ENCODE measurements at places on chromosomes 2 and 18.

GRCh38 chr18:12458771-12459170, 51.0 kb downstream of the PRELID3A start:
- DNase-seq, result no peak

DNA sequence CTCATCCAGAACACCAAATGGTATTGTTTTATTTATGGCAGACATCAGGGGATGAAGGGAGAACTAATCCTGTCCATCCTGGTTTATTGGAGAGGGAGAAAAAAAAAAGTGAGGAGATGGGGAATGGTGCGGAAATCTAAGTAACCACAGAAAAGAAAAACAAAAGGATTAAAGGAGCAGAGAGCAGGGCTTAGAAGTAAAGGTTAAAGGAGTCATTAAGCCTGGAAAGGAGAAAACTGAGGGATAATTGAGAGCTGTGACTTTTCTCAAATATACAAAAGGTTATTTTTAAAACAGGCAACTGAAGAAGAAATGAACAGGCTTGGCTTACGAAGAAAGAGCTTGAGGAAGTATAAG, 127.2 kb upstream of the PPP1CB start:
- DNase-seq, result no peak

- peak; percentile 59 for DNase-seq
These were observed 62.6 kb upstream of the STK17B start for GRCh38 chr2:196233805-196234475.

DNA sequence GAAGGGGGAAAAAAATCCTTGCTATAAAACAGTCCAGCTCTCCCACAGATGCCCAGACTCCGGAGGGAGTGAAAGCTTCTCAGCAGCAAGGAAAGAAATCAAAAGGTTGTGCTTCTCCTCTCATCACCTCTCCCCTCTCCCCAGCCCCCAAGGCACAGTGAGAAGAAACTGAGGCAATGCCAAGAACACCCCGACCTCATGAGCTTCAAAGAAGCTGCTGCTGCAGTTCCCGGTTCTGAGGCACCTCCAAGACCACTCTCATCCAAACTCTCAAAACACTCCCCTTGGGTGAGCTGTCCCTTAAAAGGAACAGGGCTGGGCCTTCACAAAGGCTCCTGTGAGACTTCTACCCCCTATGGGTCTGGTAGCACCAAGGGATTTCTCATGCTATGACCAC, 62.0 kb upstream of the KLF7 start:
- DNase-seq, result no peak

DNA sequence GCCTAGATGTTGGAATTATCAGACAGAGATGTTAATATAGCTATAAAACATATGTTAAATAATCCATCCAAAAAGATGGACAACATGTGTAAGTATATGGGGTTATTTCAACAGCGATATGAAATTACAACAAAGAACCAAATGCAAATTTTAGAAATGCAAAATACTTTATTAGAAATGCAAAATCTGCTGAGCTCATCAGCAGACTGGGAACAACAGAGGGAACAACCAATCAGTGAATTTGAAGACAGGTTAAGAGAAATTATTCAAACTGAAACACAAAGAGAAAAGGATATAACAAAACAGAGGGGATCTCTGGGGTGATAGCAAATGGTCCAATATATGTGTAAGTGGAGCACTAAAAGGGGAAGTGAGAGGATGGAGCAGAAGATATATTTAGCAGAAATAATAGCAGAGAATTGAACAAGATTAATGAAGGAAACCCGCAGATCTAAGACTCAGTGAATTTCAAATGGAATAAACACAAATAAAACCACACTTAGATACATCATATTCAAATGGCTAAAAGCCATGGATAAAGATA, 13.5 kb upstream of the HS6ST1 start:
- no peak for DNase-seq

GRCh38 chr2:42107249-42108042, 59.6 kb downstream of the PKDCC start:
- DNase-seq, result no peak

DNA sequence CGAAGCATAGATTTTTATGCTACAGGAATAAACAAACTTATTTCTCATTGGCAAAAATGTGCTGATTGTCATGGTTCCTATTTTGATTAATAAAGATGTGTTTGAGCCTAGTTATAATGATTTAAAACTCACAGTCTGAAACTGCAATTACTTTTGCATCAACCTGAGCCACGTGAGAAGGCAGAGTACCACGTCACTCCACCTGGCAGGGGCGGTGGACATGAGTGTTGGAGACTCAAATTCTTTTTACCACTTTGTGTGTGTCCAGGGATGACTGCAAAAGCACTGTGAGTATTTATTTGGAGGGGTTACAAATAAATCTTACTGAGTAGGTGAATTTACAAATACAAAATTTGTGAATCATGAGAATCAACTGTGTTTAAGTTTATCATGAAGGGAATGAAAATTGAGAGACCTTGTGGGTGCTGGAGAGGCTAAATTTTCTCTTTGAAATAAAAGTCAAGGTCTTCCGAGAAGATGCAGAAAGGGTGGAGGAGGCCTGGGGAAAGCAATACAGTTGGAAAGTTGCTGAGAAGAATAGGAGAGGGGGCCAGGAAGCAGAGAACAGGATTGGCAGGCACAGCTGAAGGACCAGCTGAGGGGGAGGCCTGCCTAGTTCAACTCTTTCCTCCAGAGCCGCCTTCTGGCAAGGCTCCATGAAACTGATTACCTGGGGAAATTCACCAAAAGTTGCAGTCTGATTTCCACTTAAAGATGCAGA, 316.4 kb downstream of the MYCN start:
- DNase-seq, result no peak

DNA sequence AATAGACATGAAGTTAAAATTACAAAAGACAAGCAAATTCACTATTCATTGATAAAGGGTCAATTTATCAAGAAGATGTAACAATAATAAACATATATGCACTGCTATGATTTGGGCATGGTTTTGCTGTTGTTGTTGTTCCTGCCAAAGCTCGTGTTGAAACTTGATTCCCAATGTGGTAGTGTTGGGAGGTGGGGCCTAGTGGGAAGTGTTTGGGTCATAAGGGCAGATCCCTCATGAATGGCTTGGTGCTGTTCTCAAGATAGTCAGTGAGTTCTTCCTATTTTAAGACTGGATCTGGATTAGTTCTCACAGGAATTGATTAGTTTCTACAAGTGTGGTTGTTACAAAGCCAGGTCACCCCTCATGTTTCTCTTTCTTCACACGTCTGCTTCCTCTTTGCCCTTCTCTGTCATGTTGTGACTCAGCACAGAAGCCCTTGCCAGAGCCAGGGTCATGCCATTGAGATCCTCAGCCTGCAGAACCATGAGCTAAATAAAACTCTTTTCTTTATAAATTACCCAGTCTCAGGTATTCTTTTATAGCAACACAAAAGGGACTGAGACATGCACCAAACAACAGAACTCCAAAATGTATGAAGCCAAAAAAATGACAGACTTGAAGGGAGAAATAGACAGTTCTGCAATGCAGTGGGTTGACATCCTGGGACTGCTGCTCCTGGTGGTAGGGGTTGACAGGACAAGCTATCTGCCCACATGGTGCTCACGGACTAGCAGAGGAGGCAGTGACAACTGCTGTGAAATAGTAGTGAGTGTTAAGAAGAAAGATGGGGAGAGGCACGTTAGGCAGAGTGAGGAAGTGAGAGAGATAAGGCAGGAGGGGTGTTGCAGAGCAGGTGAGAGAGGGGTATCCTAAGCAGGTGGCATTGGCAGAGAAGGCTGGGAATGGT, 18.6 kb upstream of the SKA1 start:
- DNase-seq, result peak; percentile 39

- no peak for DNase-seq
These were observed 33.5 kb downstream of the CENPO start for GRCh38 chr2:24826773-24827145.

- DNase-seq, result no peak
These were observed 291.7 kb upstream of the KYNU start for GRCh38 chr2:142585785-142586184.

- no peak for DNase-seq
These were observed 52.1 kb downstream of the PSTPIP2 start for GRCh38 chr18:46019936-46020335.

Measured in Jurkat, Clone E6-1 (cell line).